ENCODE measurements at places on chromosomes 1 and 21. TPM values are rescaled to one million over a fixed set of nuclear protein-coding genes. Genes with fewer than 3 reads are reported as not detected.

DNA sequence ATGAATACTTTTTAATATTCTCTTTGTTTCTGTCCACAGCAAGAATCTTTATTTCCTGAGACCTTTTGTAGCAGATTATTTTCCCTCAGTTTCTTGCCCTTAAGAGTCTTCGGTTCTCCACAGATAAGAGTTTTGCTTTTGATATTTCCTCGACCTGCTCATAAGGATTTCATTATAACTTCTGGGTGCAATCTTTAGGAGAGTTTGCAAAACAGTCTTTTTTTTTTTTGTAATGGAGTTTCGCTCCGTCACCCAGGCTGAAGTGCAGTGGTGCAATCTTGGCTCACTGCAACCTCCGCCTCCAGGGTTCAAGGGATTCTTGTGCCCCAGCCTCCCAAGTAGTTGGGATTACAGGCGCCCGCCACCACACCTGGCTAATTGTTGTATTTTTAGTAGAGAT, 10.1 kb upstream of the UBE4B start:
- no peak for DNase-seq

SELENBP1 gene
- 102 TPM for total RNA-seq

AADACL4 gene
- total RNA-seq, result not detected

- no peak for DNase-seq
Measured at GRCh38 chr1:54253480-54253879, 53.5 kb downstream of the MRPL37 start.

DNA sequence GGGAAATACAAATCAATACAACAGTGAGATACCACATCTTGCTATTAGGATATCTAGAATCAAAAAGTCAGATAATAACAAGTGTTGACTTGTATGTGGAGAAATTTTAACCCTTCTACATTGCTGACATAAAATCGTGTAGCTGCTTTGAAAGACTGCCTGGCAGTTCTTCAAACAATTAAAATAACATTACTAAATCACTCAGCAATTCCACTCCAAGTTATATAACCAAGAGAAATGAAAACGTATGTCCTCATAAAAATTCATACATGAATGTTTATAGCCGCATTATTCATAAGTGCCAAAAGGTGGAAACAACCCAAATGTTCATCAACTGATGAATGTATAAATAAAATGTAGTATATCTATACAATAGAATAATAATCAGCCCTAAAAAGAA, 164.6 kb downstream of the RASAL2 start:
- no peak for DNase-seq

DNA sequence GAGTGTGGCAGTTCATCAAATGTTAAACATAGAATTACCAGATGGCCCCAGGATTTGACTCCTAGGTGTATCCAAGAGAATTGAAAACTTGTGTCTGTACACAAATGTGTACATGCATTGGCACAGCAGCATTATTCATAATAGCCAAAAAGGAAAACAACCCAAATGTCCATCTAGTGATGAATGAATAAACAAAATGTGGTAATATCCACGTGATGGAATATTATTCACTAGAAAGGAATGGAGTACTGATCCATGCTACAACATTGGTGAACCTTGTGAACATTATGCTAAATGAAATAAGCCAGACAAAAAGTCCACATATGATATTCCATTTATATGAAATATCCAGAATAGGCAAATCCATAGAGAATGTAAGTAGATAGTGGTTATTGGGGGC, 77.7 kb downstream of the RAVER2 start:
- no peak for DNase-seq

- DNase-seq, result no peak
Measured at GRCh38 chr1:205858141-205858961, 8.4 kb upstream of the PM20D1 start.

DNA sequence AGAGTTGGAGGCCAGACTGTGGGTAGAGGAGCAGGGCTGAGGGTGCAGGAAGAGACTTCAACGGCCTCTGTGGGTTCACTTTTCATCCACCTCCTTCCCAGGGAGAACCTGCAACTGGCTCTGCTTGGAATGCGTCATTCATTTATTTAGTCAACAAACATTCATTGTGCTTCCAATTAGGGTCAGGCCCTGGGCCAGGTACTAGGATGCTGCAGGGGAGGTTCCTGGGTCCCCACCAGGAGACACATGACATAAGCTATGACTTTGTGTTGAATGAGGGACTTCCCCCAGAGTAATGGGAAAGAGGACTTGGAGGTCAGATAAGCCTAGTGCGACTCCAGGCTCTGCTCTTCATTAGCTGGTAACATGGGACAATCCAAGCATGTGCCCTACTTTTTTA, 46.3 kb upstream of the RPL11 start:
- DNase-seq, result no peak

DNA sequence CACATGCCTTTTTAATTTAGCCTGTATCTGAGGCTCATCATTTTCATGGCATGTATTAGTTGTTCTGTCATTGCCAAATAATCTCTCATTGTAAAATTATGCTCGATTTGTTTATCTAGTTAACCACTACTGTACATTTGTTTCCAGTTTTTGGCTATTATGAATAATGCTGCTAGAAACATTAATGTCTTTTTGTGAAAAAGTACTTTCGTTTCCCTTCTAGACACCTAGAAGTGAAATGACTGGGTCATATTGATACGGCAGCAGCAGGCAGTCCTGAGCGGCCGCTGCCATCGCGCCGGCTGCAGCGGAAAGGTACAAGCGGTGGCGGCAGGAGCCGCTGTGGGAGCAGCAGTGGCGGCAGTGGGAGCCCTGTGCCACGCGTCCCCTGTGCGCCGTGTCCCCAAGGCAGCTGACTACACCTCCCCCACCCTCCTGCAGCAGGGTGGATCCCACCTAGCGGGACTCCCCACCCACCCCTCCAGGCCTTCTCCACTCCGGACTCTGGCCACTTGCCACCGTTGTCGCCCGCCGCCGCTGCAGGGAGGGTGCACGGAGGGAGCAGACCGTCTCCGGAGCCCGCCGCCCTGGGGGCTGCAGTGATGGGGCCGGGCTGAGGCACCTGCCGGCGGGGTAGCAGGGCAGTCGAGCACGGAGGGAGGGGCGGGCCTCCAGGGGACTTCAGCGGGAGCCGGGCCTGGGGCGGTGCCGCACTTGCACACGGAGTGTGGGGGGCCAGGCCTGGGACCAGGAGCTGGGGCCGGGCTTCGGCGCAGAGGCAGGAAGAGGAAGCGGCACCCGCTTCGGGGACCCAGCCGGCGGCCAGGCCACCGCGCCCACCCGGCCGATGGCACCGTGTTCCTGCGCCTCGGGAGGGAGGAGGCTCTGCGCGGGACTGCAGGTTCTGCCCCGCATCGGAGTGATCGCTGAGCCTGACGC, 66.8 kb upstream of the RGS7 start:
- DNase-seq, result no peak

GRCh38 chr1:183844806-183845205, 39.9 kb downstream of the RGL1 start:
- DNase-seq, result no peak

- no peak for DNase-seq
Measured at GRCh38 chr1:161241682-161242081, 3.7 kb upstream of the NR1I3 start.
